Left kidney (tissue), 8 donors: ENCODE measurements at places on chromosomes 12 and 14.
A peak's percentile ranks its signal among the peaks of the same experiment; 100 is the strongest.

- DNase-seq = no peak
Measured at GRCh38 chr14:74360163-74360562, 11.9 kb downstream of the VRTN start.

DNA sequence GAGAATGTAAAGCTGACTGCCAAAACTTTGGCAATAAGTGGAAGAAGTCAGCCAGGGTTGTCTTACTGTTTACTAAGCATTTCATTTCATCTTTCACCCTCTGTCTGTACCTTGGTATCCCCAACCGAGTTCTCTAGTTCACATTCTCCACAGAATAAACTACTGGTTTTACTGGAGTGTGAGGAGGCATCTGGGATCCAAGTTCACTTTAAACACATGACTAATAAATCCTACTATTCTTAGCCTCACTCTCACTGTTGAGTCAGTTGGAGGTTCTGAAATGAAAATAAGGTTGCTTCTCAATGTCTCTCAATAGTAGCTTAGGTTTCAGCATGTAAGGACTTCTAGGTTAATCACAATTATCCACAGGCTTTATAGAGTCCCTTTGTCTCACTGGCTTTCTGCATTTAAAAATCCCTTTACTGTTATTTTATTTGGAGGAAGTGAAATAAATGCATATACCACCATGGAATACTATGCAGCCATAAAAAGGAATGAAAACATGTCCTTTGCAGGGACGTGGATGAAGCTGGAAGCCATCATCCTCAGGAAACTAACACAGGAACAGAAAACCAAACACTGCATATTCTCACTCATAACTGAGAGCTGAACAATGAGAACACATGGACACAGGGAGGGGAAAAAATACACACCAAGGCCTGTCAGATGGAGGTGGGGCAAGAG, 95.8 kb downstream of the EPS8 start:
- DNase-seq = no peak

- DNase-seq = no peak
Measured at GRCh38 chr12:70853326-70853725, 67.2 kb downstream of the PTPRR start.

- no peak for DNase-seq
Measured at GRCh38 chr12:127717278-127717677, 549.7 kb upstream of the TMEM132C start.

DNA sequence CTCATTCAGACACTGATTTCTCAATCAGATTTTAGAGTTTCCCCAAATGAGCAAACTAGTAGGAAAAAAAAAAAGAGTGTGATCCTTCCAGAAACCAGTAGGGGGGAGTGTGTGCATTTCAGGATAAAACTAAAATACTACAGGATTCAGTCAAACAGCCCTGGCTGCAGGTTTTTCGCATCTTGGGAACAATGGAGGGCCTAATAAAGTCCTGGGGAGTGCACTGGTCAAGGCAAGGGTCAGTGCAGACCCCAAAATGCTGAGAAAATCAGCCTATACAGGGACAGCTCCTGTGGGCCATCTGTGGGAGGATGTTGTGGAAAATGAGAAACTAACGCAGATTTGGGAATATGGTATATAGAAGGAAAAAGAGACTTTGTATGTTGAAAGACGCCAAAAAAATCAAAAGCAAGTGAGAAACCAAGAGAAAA, 22.2 kb upstream of the ABCD4 start:
- DNase-seq = peak; percentile 43

- DNase-seq = no peak
Measured at GRCh38 chr14:102951034-102951433, 28.6 kb downstream of the AMN start.

GRCh38 chr12:131529196-131530040, 181.5 kb upstream of the SFSWAP start:
- no peak for DNase-seq

- DNase-seq = no peak
Measured at GRCh38 chr14:67010602-67011001, 178.6 kb upstream of the GARIN2 start.

GRCh38 chr12:106115440-106115839, 23.3 kb downstream of the NUAK1 start:
- no peak for DNase-seq
